Activated CD8-positive, alpha-beta memory T cell treated with anti-CD3 and anti-CD28 coated beads for 48 hours (primary cell): ENCODE measurements at places on chromosomes 5 and 9.

DNA sequence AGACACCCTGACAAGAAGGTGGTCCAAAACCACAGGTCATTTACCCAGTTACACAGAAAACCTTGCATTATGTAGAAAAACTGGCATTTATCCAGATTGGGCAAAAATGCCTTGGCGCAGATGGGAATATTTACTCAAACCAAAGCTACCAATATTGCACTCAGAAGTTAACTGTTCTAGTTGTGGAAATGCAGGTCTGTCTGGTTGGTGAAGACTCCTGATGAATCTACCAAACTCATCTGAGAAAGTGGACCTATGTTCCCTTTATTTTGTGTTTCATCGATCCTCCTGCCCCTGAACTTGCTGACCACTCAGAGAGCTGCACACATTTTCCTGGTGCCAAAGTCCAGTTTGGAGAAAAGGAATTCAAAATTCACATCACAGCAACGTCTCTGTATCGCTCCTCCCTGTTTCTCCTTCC lies 85.2 kb upstream of the ALDH1A1 start:
- no peak for DNase-seq

GRCh38 chr5:51829691-51830090 lies 446.4 kb downstream of the ISL1 start:
- no peak for DNase-seq

- no peak for DNase-seq
Observed at GRCh38 chr9:122071715-122072114, 21.4 kb downstream of the TTLL11 start.

GRCh38 chr5:133758641-133759040 lies 146.3 kb upstream of the FSTL4 start:
- no peak for DNase-seq

GRCh38 chr9:122125509-122126330 lies 32.6 kb upstream of the TTLL11 start:
- DNase-seq = no peak

DNA sequence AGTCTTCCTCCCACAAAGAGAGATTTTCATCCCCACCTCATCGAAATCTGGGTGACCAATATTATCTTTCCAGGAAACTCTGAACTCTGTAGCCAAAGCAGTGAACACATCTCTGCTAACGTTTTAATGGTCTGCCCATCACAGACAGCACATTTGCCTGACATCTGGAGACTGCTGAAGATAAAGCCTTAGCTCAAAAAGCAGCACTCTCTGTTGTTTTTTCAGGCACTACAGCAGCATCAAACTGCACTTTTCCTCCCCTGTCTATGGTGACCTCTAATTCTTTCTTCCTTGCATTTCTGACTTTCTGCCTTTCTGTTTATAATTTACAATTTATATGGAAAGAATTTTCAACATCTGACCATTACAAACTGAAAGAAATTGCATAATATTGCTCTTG lies 66.8 kb downstream of the RAB3C start:
- no peak for DNase-seq

DNA sequence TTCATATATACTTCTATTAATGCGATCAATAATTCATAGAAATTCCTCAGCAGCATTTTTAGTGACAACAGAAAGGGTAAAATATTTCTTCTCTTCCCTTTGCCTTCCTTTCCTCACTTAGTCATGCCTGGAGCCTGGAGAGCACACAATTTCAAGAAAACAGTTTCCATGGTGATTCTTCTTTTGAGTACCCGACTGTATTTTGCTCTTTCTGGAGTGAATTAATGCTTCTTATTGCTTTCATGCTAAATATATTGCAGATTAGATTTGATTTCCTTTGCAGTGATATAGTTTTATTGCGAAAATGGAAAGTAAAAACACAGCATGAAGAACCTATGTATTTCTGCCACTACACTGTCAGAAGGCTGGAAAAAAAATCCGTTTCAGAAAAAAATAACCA lies 153.5 kb downstream of the PPP2R2B start:
- no peak for DNase-seq

DNA sequence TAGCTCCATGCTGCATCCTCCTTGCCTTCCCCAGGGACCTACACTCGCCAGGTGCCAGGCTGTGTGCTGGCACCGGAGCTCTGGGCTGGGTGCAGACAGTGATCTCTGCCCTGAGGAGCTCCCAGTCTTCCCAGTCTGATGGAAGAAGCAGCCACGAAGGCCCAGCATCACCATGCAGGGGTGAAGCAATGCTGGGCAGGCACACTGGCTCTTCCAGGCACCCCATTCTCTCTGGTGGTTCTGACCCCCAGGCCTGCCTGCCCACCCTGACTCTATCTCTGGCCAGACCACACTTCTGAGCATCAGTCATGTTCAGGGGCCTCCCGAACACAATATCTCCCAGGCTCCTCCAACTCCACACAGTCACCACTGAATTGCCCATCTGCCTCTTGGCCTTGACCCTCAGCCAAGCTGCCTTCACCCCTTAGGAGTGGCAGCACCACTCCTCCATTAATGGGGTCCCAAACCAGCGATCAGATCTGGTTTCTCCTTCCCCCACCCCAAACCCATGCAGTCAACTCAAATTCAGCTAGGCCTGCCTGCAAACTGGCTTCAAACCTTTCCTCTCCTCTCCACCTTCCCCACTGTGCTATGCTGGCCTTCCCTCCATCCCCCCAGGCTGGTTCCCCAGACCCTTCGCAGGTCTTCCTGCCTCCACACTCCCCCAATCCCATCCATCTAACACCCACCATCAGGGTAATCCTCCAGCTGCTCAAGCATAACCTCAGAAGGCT lies 102.7 kb upstream of the MVB12B start:
- no peak for DNase-seq

GRCh38 chr5:80122579-80122978 lies 87.4 kb downstream of the THBS4 start:
- no peak for DNase-seq

DNA sequence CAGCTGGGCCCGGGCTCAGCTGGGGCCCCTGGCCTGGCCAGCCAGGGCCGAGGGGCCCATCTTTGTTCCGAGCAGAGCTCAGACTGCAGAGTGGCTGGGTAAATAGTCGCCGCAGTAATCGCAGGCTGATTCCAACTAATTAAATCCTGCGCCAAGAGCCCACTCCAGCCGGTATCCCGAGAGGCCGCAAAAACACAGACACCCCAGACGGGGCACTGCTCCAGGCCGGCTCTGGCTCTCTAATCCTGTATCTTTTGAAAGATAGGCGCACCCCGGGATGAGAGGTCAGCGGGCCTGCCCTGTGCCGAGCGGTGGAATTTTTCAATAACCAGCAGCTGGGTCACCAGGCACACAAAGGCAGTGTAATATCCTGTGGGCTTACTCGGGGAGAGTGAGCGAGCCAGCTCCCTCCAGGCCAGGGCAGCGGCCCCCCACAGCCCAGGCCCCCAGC lies 57.7 kb downstream of the LMX1B start:
- no peak for DNase-seq

GRCh38 chr5:173108914-173109313 lies 35.4 kb upstream of the BNIP1 start:
- no peak for DNase-seq

DNA sequence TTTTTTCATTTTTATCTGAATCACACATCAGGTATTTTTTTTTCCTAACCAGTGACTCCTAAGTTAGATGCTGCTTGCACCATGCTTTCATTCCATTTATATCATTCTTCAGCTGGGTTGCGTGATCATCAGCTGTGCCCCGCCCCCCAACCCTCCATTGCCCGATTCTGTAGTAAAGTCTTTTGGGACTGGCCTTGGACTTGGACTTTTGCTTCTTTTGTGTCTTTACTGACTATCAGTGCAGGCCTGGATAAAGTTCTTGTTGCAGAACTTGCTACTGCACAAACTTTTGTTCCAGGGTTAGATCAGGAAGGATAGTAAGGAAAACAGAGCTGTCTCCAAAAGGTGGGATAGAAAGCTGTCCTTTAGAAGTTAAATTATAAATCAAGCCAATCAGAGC lies 38.5 kb downstream of the SLC22A5 start:
- DNase-seq = no peak

- DNase-seq = no peak
Observed at GRCh38 chr5:151204051-151204450, 19.8 kb downstream of the CCDC69 start.

DNA sequence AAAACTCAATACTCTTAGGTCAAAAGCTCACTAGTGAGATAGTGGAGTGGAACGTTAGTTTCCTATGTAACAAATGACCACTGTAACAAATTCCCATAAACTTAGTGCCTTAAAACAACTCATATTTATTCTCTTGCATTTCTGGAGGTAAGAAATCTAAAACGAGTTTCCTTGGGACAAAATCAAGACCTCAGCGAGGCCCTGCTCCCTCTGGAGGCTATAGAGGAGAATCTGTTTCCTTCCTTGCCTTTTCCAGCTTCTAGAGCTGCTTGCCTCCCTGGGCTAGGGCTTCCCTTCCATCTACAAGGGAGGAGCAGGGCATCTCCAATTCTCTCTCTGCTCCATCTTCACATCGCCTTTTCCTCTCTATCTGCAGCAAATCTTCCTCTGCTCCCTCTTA lies 32.0 kb downstream of the SEMA5A start:
- DNase-seq = no peak

GRCh38 chr9:137018761-137019559 lies 9.1 kb downstream of the ABCA2 start:
- DNase-seq = no peak

GRCh38 chr5:180601591-180602480 lies 10.5 kb upstream of the SCGB3A1 start:
- DNase-seq = no peak

GRCh38 chr5:40227366-40227765 lies 452.3 kb upstream of the PTGER4 start:
- no peak for DNase-seq

GRCh38 chr5:142255831-142256230 lies 69.0 kb downstream of the SPRY4 start:
- no peak for DNase-seq

DNA sequence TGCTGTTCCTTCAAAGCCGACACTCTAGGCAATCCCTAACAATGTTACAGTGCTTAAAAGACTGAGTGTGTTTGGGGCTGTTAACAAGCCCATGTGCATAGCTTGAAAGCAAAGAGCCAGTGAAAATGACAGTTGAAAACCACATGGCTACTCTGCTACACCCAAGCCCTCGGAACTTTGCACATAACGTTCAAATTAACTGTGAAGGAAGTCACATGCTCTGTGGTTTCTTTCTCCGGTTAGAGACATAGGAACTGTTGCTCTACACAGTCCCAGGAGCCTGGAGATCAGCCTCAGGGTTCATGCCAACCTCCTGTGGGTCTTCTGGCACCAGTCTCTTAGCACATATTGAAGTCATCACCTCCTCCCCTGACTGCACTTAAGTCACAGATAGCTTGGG lies 51.1 kb downstream of the C9orf152 start:
- no peak for DNase-seq

DNA sequence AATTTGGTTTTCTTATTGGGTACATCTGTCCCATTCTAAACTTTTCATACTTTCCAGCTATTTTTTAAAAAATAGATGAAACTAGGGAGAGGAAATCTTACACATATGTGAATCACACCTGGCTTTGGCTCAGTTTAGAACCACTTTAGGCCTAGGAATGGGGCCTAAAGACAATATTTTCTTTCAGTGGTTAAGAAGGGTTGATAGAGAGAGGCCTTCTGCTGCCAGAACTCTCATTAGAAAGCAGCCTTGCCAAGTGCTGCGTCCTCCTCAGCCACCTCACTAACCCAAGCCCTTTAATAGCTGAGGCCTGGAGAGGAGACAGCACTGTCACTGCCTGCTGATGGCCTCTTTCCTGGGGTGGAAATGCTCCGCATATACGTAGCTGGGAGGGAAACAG lies 167.5 kb downstream of the SAXO1 start:
- no peak for DNase-seq

GRCh38 chr9:114899995-114900394 lies 30.4 kb downstream of the TNFSF8 start:
- DNase-seq = no peak

DNA sequence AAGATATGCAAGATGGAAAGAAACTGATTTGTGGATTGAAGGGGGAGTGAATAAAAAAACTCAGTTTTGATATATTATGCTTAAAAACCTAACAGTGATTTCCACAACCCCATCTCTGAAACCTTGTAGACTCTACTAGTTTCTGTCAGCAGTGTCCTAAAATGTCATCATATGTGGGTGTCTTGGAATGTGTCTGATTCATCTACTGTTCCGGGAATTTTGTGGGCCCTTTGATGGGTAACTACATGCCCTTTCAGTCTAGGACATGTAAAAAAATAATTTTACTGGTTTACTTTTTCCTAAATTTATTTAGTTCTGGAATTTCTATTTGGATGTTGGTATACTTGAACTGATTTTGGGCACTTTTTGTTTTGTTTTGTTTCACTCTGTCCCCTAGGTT lies 118.9 kb upstream of the NMUR2 start:
- DNase-seq = no peak

- no peak for DNase-seq
Observed at GRCh38 chr5:65760504-65761275, 38.7 kb downstream of the NLN start.

DNA sequence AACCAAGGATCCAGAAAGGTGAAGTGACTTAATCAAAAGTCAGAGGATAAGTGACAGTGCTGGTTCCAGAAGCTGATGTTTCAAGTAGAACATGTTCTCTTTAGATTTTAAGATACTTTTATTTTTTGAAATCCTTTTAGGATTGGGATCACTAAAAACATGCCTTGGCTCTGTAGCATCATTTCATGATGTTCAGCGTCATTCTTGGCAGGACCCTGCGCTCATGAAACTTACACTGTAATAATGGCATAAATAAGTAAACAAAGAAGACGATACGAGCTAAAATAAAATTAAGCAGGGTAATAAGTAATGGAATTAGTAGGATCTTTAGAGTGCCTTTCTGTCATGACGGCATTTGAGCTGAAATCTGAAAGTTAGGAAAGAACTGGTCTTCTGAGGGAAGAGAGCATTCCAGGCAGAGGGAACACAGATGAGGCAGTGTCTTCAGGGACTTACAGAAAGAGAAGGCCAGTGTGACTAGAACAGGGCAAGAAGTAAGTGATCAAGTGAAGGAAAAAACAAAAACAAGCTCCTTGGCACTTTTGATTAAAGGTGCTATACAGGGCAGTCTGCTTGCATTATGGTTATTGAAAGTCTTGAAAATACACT lies 19.9 kb downstream of the CTNNA1 start:
- no peak for DNase-seq

- no peak for DNase-seq
Observed at GRCh38 chr5:161944974-161945373, 97.1 kb downstream of the GABRA1 start.

- no peak for DNase-seq
Observed at GRCh38 chr5:178437386-178438075, 152.7 kb downstream of the COL23A1 start.

GRCh38 chr5:115236599-115236998 lies 26.1 kb downstream of the PGGT1B start:
- DNase-seq = no peak

GRCh38 chr5:131877873-131878272 lies 67.6 kb downstream of the MEIKIN start:
- no peak for DNase-seq
